Hepatic stellate cell (primary cell): ENCODE measurements at places on chromosomes 7 and 10.
A peak's percentile ranks its signal among the peaks of the same experiment; 100 is the strongest.

GRCh38 chr10:122617476-122618270 is 57.1 kb downstream of the DMBT1 start:
- no peak for DNase-seq

DNA sequence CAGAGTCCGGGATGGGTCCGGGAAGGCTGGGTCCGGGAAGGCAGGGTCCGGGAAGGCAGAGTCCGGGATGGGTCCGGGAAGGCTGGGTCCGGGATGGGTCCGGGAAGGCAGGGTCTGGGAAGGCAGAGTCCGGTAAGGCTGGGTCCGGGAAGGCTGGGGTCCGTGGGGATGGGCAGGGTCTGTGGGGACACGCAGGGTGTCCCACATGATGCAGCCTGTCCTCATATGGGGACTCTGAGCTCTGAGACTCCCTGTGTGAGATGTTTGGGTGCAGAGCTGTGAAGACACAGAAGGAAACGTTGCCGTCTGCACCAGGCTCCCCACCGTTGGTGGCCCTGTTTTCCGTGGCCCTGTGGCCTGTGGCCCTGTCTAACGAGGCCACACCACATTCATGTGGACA is 45.7 kb upstream of the ADGRA1 start:
- no peak for DNase-seq

- DNase-seq = peak; percentile 18
Measured at GRCh38 chr10:84140036-84140379, 699 bp downstream of the GHITM start.

GRCh38 chr7:46494441-46494840 is 573.4 kb upstream of the IGFBP3 start:
- no peak for DNase-seq
